ENCODE measurements at places on chromosomes 3 and 15.

DNA sequence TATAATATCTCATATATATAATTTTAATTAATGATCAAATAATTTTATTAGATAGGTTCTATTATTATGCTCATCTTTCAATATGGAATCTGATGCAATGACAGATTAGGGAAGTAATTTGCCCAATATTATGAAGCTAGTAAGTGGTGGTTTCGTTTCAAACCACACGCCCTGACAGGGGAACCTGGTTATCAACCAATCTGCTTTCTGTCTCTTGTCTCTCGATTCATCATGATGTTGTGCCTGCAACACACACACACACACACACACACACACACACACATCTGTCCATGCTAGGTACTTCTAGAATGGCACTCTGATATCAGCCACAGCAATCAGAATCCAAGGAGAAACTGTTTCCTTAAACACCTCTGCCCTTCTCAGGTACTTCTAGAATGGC, 128.4 kb downstream of the ZBBX start:
- DNase-seq: no peak

DNA sequence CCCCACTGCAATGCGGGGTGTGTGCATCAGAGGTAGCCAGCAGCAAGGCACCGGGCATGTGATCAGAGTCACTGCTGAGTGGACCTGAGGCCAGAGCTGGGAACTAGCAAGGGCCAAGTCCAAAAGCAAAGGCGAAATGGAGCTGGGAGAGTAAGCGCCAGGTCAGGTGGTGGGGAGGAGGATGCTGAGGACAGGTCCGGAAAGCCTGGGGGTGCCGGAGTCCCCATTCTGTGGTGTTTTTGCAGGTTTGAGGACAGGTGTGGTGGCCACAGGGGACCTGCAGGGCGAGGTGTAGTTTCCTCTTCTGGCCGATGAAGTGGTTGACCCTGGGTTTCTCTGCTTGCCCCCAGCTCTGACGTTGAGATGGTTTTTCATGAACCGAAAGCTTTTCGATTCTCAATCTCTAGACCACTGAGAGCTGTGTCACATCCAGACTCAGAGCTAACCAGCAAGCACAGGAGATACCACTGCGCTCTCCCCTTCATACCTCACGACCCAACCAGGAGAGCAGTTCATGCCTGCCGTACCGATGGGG, 35.0 kb upstream of the HES1 start:
- DNase-seq: no peak

DNA sequence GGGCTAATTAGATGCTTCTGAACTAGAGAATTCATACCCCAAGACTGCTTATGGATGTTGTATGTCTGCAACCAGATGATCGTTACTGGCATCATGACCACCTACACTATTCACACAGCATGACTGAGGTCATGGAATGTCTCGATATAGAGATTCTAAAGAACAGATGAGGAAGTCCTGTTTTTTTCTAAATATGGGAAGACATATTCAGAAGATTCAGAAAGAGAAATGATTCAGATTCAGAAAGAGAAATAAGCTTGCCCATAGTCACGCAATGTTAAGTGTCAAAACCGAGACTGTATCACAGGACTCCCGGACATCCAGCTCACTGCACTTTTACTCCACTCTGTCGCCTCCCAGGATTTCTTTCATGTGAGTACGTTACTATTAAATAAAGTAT, 136.2 kb downstream of the TPRG1 start:
- DNase-seq: no peak

DNA sequence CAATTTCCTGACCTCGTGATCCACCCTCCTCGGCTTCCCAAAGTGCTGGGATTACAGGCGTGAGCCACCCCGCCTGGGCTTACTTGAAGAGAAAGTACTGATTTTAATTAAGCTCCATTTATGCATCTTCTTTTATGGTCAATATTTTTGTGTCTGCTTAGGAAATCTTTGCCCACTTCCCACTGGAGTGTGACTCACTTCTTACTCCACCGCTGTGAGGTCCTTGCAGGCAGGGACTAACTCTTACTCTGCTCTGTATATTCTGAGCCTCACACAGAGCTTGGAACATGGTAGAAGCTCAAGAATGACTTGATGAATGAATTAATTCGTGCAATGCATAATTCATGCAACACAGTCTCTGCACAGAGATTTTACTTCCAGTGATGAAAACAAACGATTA, 2.9 kb upstream of the TM4SF19 start:
- DNase-seq: no peak

DNA sequence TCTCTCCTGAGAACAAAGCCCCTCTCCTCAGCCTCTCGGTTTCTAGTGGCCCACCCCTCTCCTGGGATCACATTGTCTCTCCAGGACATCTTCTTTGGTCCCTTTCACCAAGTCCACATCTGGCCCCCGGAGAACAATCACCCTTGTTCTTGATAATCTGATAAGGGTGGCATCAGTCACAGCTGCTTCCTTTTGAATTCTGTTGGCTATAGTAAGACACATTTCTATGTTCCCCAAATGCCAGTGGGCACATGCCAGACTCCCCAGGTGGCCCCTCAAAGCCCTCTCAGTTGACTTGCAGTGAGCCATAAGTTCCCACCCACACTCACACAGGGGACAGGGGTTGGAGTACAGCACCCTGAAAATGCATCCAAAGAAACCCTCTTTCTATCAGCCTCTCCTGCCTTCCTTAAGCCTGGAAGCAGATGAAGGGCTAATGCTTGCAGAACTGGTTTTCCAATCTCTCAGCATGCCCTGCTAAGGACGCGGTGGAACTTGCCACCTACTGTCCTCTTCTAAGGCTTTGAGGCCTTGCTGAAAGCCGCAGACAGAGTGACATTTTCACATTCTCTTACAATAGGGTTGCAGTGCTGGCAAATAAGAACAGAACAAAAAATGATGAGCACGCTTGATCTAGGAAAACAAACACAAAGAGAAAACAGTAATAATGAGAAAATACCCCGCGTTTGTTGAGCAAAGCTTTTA, 101.3 kb upstream of the SLCO3A1 start:
- no peak for DNase-seq

DNA sequence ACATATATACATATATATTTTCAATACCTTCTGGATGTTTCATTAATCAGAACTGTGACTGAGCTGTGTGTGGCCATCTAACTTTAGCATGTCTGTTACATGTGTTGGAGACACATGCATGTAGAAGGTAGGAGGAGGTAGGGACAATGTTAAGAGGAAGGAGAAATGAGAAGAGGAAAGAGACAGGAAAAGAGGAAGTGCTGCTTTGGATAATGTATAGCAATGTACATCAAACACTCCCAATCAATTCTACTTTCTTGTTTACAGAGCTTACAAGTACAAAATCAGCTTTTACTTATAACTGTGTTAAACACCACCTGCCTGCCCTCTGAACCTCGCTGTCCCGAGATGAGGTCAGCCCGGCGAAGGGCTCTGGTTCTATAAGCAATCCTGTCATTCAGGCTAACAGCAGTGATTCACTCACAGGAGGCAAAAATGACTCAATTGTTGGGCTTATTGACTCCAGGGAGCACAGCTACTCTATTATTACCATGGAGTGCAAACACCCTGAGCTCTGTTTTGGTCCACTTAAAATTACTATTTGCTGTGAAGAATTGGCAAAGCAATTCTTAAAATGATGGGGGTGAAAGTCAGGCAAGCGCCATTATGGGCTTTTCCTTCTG, 188.9 kb downstream of the MEIS2 start:
- DNase-seq: no peak

GRCh38 chr3:97817965-97818364, 3.8 kb upstream of the CRYBG3 start:
- no peak for DNase-seq

GRCh38 chr3:180184816-180185215, 148.1 kb upstream of the PEX5L start:
- DNase-seq: no peak

GRCh38 chr3:40847551-40847992, 322.8 kb downstream of the ZNF621 start:
- no peak for DNase-seq
